CD8-positive, alpha-beta memory T cell (primary cell): ENCODE measurements at places on chromosomes 2 and 18.
A peak's percentile ranks its signal among the peaks of the same experiment; 100 is the strongest.

DNA sequence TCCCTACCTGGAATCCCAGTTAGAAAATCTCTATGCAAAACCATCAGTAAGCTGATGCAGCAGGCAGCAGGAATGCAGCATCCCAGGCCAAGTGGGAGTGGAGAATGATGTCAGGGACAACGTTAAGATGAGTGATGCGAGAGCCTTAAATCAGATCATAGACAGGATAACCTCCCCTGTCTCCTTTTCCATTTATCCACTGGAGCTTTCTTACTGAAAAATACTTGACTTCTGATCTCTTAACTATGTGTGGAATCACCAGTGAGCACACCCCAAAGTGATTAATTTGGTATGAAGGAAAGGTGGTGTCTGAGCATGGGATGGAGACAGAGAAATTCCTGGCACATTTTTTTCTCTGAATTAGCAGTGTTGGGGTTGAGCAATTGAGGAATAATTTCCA lies 98.0 kb downstream of the RND3 start:
- no peak overlapping the region for H3K4me3 ChIP-seq
- H3K27ac ChIP-seq, result no peak overlapping the region
- no peaks in the 10 kb centered on the region for H3K27me3 ChIP-seq

- no peak overlapping the region for H3K4me3 ChIP-seq
- H3K27ac ChIP-seq, result no peak overlapping the region
- H3K27me3 ChIP-seq, result peaks cover 16% of the 10 kb centered on the region
- H3K36me3 ChIP-seq, result no peaks in the 10 kb centered on the region
- no peaks in the 10 kb centered on the region for H3K4me1 ChIP-seq
Measured at GRCh38 chr2:205931388-205931787, 154.6 kb downstream of the INO80D start.

GRCh38 chr2:7584017-7584416 lies 666.8 kb downstream of the RNF144A start:
- no peak overlapping the region for H3K27ac ChIP-seq
- H3K4me1 ChIP-seq, result no peaks in the 10 kb centered on the region
- no peaks in the 10 kb centered on the region for H3K27me3 ChIP-seq
- H3K4me3 ChIP-seq, result no peak overlapping the region
- H3K36me3 ChIP-seq, result no peaks in the 10 kb centered on the region

DNA sequence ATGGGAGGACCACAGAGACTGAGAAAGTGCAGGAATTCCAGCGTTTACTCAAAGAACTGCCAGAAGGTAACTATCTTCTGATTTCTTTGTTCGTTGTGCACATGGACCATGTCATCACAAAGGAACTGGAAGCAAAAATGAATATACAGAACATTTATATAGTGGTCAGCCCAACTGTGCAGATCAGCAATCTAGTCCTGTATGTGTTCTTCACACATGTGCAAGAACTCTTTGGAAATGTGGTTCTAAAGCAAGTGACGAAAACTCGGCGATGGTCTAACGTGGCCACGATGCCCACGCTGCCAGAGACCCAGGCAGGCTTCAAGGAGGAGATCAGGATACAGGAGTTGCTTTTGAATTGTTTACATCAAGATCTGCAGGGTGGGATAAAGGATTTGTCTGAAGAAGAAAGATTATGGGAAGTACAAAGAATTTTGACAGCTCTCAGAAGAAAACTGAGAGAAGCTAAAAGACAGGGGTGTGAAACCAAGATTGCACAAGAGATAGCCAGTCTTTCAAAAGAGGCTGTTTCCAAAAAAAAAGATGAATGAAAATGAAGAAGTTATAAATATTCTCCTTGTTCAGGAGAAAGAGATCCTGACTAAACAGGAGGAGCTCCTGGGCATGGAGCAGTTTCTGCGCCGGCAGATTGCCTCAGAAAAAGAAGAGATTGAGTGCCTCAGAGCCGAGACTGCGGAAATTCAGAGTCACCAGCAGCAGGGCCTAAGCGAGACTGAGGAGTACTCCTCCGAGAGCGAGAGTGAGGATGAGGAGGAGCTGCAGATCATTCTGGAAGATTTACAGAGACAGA lies 8.3 kb upstream of the CHST10 start:
- DNase-seq, result no peak
- H3K27me3 ChIP-seq, result no peaks in the 10 kb centered on the region
- H3K4me3 ChIP-seq, result no peak overlapping the region

- H3K4me1 ChIP-seq, result peaks cover 10% of the 10 kb centered on the region
- no peak overlapping the region for H3K4me3 ChIP-seq
- H3K27me3 ChIP-seq, result no peaks in the 10 kb centered on the region
- no peak overlapping the region for H3K27ac ChIP-seq
- H3K36me3 ChIP-seq, result no peaks in the 10 kb centered on the region
Measured at GRCh38 chr2:230891509-230891908, 26.8 kb downstream of the ITM2C start.

DNA sequence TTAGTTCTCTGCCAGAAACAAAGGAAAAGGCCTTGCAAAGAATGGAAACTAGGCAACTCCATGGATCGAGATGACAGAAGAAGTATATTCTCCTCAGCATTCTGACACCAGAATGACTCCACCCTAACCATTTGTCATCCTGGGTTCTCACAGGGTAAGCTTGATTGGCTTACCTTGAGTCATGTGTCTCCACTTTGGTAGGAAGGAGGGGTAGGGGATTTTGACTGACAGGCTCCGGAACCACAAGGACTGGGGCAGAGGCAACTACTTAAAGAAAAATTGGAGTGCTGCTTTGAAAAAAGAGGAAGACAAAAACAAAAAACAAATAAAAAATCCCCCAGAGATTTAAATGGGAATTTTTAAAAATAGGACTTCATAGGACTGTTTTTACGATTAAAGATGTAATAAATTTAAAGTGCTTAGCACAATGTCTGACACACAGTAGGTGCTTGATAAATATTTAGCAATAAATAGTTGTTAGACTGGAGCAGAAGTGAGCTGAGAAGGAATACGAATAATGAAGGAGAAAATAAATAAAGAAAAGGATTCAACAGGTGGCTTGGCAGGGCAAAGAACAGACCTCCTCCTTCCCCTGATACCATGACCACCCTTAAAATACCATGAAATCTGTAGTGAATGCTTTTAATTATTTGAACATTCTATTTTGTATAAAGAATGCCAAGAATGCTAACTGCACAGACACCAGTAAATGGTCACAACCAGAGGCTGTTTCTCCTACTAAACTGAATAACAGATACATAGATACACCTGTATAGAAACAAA lies 230.2 kb downstream of the CDCA7 start:
- no peaks in the 10 kb centered on the region for H3K4me1 ChIP-seq
- no peak overlapping the region for H3K27ac ChIP-seq
- no peak overlapping the region for H3K4me3 ChIP-seq
- no peak for DNase-seq
- H3K27me3 ChIP-seq, result peaks cover 4% of the 10 kb centered on the region

DNA sequence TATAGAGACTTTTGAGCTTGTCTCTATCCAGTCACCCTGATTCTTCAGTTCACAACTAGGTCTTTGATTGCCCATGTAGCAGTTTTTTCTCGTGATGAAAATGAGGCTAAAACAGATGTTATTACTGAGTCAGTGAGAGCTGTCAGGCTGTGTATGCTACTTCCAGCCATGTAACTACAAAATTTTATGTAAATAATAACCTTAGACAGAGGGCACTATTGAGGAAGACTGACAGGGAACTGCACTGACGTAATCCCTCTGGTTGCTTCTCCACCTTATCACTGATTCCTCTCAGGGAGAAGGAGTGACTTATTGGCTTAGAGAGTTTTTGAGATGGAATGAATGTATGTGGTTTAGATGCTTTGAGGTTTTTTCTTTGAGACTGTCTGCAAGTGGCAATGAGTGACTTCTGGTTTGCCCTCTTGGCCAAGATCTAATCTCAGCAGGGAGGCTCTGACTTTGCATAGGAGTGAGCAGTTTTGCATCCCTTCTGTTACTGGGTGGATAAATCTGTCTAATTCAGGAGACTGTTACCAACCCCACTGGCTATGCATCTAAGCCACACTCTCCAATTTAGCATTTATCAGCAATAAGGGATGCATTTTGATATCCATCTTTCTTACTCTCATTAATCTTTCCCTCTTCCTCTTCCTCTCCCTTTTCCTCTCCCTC lies 555.2 kb upstream of the FANCL start:
- DNase-seq, result no peak
- H3K4me1 ChIP-seq, result no peaks in the 10 kb centered on the region
- no peaks in the 10 kb centered on the region for H3K27me3 ChIP-seq
- no peak overlapping the region for H3K4me3 ChIP-seq
- no peak overlapping the region for H3K27ac ChIP-seq
- no peaks in the 10 kb centered on the region for H3K36me3 ChIP-seq

- H3K36me3 ChIP-seq, result no peaks in the 10 kb centered on the region
- no peaks in the 10 kb centered on the region for H3K27me3 ChIP-seq
- H3K27ac ChIP-seq, result no peak overlapping the region
- H3K4me1 ChIP-seq, result no peaks in the 10 kb centered on the region
- H3K4me3 ChIP-seq, result no peak overlapping the region
Measured at GRCh38 chr2:162919111-162919510, 80.5 kb upstream of the KCNH7 start.

- no peak for DNase-seq
- no peak overlapping the region for H3K27ac ChIP-seq
- H3K27me3 ChIP-seq, result no peaks in the 10 kb centered on the region
Measured at GRCh38 chr2:47060652-47061170, 94.4 kb downstream of the STPG4 start.

- no peak for DNase-seq
Measured at GRCh38 chr2:238126775-238127164, 11.7 kb upstream of the KLHL30 start.

DNA sequence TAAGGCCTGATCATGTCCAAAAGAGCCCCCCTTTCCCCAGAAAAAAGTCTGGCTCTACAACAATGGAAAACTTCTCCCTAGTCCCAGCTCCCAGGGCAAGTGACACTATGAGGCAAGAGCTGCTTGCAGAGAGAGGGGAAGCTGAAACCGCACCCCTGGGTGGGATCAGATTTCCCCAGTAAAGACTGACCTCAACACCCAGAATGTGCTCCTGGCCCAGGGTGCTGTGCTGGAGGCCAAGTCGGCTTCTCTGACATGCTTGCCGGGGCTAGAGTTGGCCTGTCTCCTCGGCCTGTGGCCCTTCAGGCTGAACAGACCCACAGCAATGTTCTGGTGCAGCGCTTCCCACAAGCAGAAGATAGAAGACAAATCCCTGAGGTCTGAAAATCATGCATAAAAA lies 18.4 kb upstream of the ST8SIA3 start:
- no peaks in the 10 kb centered on the region for H3K4me1 ChIP-seq
- H3K27me3 ChIP-seq, result no peaks in the 10 kb centered on the region
- no peak overlapping the region for H3K27ac ChIP-seq
- no peak overlapping the region for H3K4me3 ChIP-seq
- no peak for DNase-seq

DNA sequence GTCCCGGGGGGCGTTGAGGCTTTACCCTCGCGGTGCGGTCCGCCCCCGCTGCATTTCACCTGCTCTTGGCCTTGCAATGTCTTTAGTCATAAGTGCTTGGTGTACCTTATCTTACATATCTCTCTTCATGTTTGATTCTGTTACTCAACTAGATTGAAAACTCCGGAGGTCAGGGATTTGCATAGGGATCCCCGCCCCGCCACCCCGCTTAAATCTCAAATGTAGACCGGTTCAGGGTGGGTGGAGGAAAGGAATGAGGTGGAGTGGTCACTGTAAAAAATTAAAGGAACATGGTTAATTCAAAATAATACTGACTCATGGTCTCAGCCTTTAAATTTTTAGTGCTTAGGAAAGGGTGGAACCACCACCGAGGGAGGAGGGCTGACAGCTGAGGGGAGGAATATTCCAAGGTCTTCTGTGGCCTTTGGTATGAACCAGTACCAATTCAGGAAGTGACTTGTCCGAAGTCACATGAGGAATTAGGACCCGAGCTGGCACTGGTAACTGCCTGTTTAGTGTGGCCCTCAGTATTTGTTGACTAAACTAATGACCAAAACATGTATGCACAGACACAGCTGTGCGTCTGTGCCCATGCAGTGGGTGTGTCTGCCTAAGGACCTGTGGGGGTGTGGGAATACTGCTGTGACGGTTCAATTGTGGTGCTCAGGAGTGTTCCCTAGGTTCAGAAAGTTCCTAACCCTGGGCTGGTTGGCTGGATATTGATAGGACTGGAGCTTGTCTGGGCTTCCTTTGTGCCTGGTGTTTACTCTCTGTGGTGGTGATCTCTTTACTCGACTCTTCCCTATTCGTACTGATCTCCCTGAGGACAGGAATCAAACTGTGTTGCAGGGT lies 1.0 kb downstream of the PLEKHB2 start:
- H3K4me3 ChIP-seq, result peak overlapping the region; percentile 89
- peaks cover 44% of the 10 kb centered on the region for H3K4me1 ChIP-seq
- peak overlapping the region; percentile 94 for H3K27ac ChIP-seq
- no peaks in the 10 kb centered on the region for H3K27me3 ChIP-seq

DNA sequence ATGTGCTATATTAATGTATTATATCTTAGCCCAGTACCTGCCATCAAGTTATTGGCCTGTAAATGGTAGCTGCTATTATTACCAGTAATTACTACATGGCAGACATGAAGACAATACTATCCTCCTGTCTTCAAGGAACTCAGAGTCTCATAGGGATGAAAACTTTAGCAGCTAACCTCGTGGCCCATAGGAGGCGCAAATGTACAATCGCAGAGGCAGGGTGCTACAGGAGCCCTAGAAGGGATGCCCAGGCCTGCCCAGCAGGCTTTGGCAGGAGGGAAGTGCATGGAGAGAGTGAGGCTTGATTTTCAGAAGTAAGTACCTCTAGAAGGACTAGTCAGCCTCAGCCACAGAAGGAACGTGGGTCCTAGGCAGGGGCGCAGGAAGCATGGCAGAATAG lies 44.7 kb upstream of the KIDINS220 start:
- no peaks in the 10 kb centered on the region for H3K27me3 ChIP-seq
- H3K4me1 ChIP-seq, result no peaks in the 10 kb centered on the region
- no peak overlapping the region for H3K4me3 ChIP-seq
- H3K36me3 ChIP-seq, result no peaks in the 10 kb centered on the region

GRCh38 chr2:122927710-122928557 lies 1097.2 kb upstream of the CNTNAP5 start:
- no peak overlapping the region for H3K4me3 ChIP-seq
- no peak overlapping the region for H3K27ac ChIP-seq
- H3K4me1 ChIP-seq, result no peaks in the 10 kb centered on the region
- H3K36me3 ChIP-seq, result no peaks in the 10 kb centered on the region
- H3K27me3 ChIP-seq, result no peaks in the 10 kb centered on the region

- DNase-seq, result no peak
- H3K27ac ChIP-seq, result no peak overlapping the region
- no peak overlapping the region for H3K4me3 ChIP-seq
- H3K36me3 ChIP-seq, result no peaks in the 10 kb centered on the region
- H3K4me1 ChIP-seq, result no peaks in the 10 kb centered on the region
Measured at GRCh38 chr2:236636714-236637470, 67.3 kb downstream of the ACKR3 start.

GRCh38 chr2:218895326-218895725 lies 14.7 kb downstream of the WNT10A start:
- H3K27ac ChIP-seq, result no peak overlapping the region
- peaks cover 4% of the 10 kb centered on the region for H3K27me3 ChIP-seq
- DNase-seq, result no peak
- H3K36me3 ChIP-seq, result no peaks in the 10 kb centered on the region
- no peak overlapping the region for H3K4me3 ChIP-seq
- peaks cover 67% of the 10 kb centered on the region for H3K4me1 ChIP-seq
